Gastrocnemius medialis (tissue), 4 donors: ENCODE measurements at places on chromosomes 16 and 17. TPM values are rescaled to one million over a fixed set of nuclear protein-coding genes. Genes with fewer than 3 reads are reported as not detected.

DNA sequence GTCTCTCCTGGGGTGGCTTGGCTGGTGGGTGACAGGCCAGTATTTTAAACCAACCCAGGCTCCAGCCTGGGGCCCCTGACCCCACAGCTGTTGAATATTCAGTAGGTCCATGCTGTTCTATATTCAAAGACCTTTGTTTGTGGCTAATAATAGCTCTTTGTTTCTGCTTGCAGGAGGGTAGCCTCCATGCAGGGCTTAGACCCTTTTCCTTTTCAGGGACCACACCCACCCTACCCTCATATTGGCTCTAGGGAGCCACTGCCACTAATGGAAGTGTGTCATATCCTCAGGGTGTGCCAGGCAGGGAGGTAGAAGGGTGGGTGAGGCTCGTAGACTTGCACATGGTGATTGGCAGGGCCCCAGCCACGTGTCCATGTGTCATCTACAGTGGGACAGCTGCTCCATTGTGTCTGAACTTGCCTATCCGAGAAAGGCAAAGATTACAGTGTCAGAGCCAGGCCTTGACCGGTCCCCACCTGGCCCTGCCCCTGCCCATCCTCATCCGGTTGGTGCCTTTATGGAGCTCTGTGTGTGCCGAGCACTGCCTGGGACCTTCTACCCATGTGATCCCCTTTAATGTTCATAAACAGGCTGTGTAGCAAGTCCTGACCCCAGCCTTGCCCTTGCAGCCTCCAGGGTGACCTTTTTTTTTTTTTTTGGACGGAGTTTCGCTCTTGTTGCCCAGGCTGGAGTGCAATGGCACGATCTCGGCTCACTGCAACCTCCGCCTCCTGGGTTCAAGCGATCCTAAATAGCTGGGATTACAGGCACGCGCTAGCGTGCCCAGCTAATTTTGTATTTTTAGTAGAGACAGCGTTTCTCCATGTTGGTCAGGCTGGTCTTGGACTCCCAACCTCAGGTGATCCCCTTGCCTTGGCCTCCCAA, 22.1 kb downstream of the TMC7 start:
- peaks cover 6% of the 10 kb centered on the region for H3K4me1 ChIP-seq
- peak; percentile 40 for DNase-seq
- H3K27ac ChIP-seq = peak overlapping the region; percentile 27
- no peaks in the 10 kb centered on the region for H3K36me3 ChIP-seq

- H3K27me3 ChIP-seq = no peaks in the 10 kb centered on the region
- H3K36me3 ChIP-seq = no peaks in the 10 kb centered on the region
- no peaks in the 10 kb centered on the region for H3K4me1 ChIP-seq
- no peak overlapping the region for H3K4me3 ChIP-seq
- no peak for DNase-seq
Measured at GRCh38 chr16:2392025-2392424, 37.2 kb upstream of the CCNF start.

GRCh38 chr16:19359556-19359955, 58.1 kb upstream of the TMC5 start:
- H3K27ac ChIP-seq = no peak overlapping the region
- H3K4me1 ChIP-seq = no peaks in the 10 kb centered on the region
- no peaks in the 10 kb centered on the region for H3K27me3 ChIP-seq
- H3K36me3 ChIP-seq = no peaks in the 10 kb centered on the region
- H3K4me3 ChIP-seq = no peak overlapping the region
- no peak for DNase-seq

NPIPA3 gene
- total RNA-seq = not detected

DNA sequence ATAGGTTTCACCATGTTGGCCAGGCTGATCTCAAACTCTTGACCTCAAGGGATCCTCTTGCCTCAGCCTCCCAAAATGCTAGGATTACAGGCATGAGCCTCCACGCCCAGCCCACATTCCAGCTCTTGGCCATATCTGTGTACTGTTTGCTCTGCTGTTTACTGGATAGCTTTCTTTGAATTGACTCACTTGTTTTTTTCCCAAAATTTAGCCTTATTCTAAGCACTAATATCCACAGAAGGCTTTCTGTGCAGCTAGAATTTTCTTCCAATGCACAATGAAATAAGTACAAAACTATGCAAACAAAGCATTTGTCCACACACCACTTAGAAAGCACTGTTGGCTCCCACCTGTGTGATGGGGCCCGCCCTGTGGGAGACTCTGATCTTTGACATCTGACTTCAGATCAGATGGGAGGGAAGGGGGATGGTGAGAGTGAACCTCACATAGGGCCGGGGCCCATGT, 72.2 kb downstream of the CLEC16A start:
- H3K4me1 ChIP-seq = peaks cover 15% of the 10 kb centered on the region
- H3K27ac ChIP-seq = peak overlapping the region; percentile 6
- H3K4me3 ChIP-seq = no peak overlapping the region
- peak; percentile 64 for DNase-seq
- no peaks in the 10 kb centered on the region for H3K36me3 ChIP-seq
- H3K27me3 ChIP-seq = no peaks in the 10 kb centered on the region

CCL8 gene
- total RNA-seq = not detected

MYO18A gene
- 526 TPM for total RNA-seq

DNA sequence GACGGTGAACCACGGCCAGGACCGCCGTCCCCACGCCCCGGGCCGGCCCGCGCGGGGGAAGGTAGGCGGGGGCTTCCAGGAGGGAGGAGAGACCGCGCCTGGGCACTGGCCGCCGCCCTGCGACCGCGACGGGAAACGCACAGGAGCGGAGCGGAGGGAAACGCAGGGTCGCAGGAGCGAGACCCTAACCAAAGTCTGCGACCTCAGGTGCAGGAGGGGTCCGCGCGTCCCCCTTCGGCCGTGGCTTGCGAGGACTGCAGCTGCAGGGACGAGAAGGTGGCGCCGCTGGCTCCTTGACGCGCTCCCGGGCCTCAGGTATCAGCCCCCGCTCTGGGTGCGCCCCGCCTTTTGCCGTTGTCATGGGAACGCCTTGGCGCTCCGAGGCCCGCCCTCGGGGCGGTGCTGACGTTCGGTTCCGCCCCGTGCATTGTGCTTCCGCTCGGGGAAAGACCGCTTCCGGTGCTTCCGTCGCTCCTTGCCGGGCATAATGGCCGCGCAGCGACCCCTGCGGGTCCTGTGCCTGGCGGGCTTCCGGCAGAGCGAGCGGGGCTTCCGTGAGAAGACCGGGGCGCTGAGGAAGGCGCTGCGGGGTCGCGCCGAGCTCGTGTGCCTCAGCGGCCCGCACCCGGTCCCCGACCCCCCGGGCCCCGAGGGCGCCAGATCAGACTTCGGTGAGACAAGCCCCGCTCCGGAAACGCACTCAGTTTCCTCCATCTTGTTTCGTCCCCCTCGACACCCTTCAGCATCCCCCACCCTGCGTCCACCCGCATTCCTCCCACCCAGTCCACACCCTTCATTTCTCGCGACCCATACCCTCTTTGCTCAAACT, at the start of gene OVCA2:
OVCA2 (plus strand) TSS at position 462 of the 829 bp plus-strand sequence; CDS start at position 488, 26 bp downstream.
- peaks cover 34% of the 10 kb centered on the region for H3K36me3 ChIP-seq
- DNase-seq = peak; percentile 85

GRCh38 chr16:22318690-22319358, 21.6 kb downstream of the POLR3E start:
- peak; percentile 45 for DNase-seq
- H3K4me3 ChIP-seq = no peak overlapping the region
- H3K36me3 ChIP-seq = peaks cover 68% of the 10 kb centered on the region
- H3K4me1 ChIP-seq = peaks cover 20% of the 10 kb centered on the region
- H3K27me3 ChIP-seq = no peaks in the 10 kb centered on the region

MYO15A gene
- 0.70 TPM for total RNA-seq

HSPB9 gene
- total RNA-seq = not detected

- no peak overlapping the region for H3K27ac ChIP-seq
- DNase-seq = no peak
- H3K4me1 ChIP-seq = no peaks in the 10 kb centered on the region
- no peak overlapping the region for H3K4me3 ChIP-seq
Measured at GRCh38 chr17:9958586-9959281, 53.7 kb upstream of the RCVRN start.

SYNGR3 gene
- total RNA-seq = not detected

- H3K4me1 ChIP-seq = no peaks in the 10 kb centered on the region
- H3K27ac ChIP-seq = no peak overlapping the region
- no peak overlapping the region for H3K4me3 ChIP-seq
- H3K36me3 ChIP-seq = no peaks in the 10 kb centered on the region
Measured at GRCh38 chr16:71214746-71215381, 15.7 kb downstream of the HYDIN start.

DNA sequence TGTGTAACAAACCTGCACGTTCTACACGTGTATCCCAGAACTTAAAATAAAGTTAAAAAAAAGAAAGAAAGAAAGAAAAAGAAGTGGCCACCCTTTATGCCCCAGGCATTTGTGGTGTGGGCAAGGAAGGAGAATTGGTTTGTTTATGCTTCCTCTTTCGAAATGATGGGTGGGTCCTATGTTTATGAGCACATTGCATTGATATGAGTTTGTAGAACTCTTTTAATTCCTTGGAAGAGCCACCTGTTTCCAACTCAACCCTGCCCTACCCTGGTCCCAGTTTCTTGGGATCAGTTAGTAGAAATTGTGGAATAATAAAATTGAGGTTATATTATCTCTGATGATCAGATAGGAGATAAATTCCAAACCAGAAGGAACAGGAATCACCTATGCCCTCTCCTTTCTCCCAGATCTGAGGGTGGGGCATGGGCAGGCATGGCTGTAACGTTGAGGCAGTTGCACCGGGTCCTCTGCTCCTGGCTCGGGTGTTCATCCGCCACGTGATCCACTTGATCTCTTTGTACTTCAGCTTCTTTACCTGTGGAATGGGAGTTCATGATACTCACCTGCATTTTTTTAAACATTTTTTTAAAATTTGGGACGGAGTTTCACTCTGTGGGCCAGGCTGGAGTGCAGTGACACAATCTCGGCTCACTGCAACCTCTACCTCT, 15.9 kb downstream of the CHAD start:
- no peak overlapping the region for H3K4me3 ChIP-seq
- peaks cover 26% of the 10 kb centered on the region for H3K4me1 ChIP-seq
- no peaks in the 10 kb centered on the region for H3K27me3 ChIP-seq
- no peak for DNase-seq
- H3K27ac ChIP-seq = no peak overlapping the region

DNA sequence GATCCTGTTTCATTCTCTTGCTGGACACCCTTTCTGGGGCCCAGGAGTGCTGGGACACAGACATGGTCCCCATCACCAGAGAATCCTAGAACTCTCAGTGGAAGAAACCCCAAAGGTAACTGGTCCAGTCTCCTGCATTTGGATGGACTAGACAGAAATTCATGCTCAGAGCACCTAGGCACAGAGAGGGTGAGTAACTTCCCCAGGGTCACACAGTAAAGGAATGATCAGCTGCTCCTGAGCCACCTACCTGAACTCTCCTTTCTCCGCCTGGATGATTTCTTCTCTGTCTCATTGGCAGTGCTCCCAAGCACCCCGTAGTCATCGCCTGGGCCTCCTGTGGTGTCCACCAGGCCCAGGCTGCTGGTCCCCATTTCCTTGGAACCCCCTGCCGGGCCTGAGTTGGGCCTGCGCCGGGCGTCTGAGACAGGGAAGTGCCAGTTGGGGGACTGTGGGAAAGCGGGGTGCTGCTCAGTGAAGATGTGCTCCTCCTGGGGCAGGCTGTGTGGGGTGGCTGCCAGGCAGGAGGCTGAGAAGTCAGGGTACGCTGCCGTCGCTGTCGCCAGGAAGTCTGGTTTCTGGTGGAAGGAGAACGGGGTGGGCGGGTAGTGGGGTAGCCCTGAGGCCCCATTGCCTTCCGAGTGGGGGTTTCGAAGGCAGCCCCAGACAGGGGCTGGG, 767 bp downstream of the MEOX1 start:
- no peaks in the 10 kb centered on the region for H3K36me3 ChIP-seq
- H3K4me3 ChIP-seq = peak overlapping the region; percentile 43
- DNase-seq = no peak

DNA sequence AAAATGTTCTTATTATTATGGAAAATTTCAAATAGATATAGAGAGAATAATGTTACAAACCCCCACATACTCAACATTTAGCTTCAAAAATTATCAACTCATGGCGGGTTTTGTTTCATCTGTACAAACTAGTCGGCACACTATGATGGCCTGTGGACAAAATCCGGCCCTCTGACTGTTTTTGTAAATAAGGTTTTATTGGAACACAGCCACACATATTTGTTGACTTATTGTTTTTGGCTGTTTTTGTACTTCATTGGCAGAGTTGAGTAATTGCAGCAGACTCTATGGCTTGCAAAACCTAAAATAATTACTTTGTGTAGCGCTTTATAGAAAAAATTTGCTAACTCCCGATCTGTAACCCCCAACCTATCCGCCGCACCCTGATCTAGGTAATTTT, 41.4 kb upstream of the CLEC18A start:
- H3K27me3 ChIP-seq = no peaks in the 10 kb centered on the region
- no peaks in the 10 kb centered on the region for H3K36me3 ChIP-seq
- H3K4me3 ChIP-seq = no peak overlapping the region
- no peak overlapping the region for H3K27ac ChIP-seq

GRCh38 chr16:87382023-87382785, 1.4 kb downstream of the FBXO31 start:
- H3K27me3 ChIP-seq = no peaks in the 10 kb centered on the region
- no peaks in the 10 kb centered on the region for H3K36me3 ChIP-seq
- peak overlapping the region; percentile 93 for H3K27ac ChIP-seq
- no peak for DNase-seq
- peak overlapping the region; percentile 83 for H3K4me3 ChIP-seq

- no peak overlapping the region for H3K4me3 ChIP-seq
- H3K4me1 ChIP-seq = no peaks in the 10 kb centered on the region
- no peak overlapping the region for H3K27ac ChIP-seq
- no peak for DNase-seq
- H3K27me3 ChIP-seq = no peaks in the 10 kb centered on the region
Measured at GRCh38 chr17:72345536-72345935, 224.7 kb downstream of the SOX9 start.

UBE2I gene
- total RNA-seq = 47.6 TPM

TVP23C gene
- total RNA-seq = 1.2 TPM

MAPT gene
- 93.3 TPM for total RNA-seq

TMEM235 gene
- total RNA-seq = not detected

RTN4RL1 gene
- total RNA-seq = 1.6 TPM

SPATA32 gene
- not detected for total RNA-seq

DNA sequence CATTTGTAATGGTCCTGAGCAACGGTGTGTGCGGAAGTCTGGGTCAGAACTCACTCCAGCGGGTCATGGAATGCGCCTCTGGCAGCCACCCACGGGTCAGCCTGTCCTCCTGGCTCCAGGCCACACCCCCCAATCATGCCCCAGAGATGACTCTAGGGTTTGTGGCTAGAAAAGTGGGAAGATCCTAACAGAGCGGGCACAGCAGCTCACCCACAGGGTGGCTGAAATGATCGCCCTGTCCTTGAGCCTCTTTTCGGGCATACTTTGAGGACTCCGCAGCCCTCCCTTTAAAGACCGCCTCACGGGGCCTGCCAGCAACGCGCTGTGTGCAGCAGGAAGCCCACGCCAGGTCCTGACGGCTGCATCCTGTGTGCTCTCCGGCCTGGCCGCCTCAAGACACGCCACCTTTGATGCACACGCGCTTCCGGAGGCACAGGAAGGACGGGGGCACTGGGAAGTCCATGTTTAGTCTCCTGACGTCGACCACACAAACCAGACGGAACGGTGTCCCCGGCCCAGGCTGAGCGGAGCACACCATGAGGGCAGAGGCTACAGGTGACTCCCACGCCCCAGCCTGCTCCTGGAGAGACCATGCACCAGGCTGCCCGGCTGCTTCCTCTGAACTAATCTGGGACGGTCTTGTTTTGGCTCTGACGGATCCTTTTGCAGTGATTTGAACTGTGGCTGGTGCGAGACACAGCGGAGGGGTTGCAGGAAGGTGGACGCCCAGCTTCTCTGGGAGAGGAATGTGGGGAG, 92.9 kb downstream of the TBC1D16 start:
- no peak overlapping the region for H3K27ac ChIP-seq
- no peaks in the 10 kb centered on the region for H3K36me3 ChIP-seq
- no peak overlapping the region for H3K4me3 ChIP-seq
- no peaks in the 10 kb centered on the region for H3K4me1 ChIP-seq
- no peaks in the 10 kb centered on the region for H3K27me3 ChIP-seq
- DNase-seq = no peak
